Suppressor macrophage (primary cell): ENCODE measurements at places on chromosomes 6 and 20.

GRCh38 chr20:63973636-63974401 lies 4.1 kb upstream of the ZNF512B start:
- DNase-seq: peak; percentile 94

DNA sequence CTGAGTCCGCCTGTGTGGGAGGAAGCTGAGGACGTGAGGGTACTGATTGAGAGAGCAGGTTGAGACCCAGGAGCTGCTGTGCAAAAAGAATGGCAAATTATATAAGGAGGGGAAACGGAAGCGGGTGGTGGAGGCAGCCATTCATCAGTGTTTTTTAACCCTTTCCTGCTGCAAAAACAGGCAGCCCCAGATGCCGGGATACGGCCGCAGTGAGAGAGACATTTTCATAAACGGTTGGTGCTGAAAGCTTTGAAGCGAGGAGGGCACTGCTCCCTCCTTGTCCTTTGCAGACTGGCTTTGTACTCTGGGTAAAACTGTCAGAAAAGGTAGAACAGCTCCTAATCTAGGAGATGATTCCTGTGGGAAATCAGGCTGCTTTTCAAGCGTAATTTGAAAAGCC lies 56.4 kb downstream of the TTI1 start:
- DNase-seq: no peak

GRCh38 chr6:54390362-54390761 lies 82.1 kb downstream of the TINAG start:
- no peak for DNase-seq

- DNase-seq: no peak
Observed at GRCh38 chr6:75882734-75883133, 133.7 kb downstream of the MYO6 start.

- DNase-seq: no peak
Observed at GRCh38 chr6:40977085-40977484, 61.9 kb downstream of the UNC5CL start.

GRCh38 chr6:53062169-53062539 lies 3.0 kb upstream of the FBXO9 start:
- no peak for DNase-seq

- no peak for DNase-seq
Observed at GRCh38 chr6:124927806-124928205, 34.4 kb upstream of the RNF217 start.

GRCh38 chr6:16136621-16137450 lies 8.0 kb downstream of the MYLIP start:
- DNase-seq: peak; percentile 39

DNA sequence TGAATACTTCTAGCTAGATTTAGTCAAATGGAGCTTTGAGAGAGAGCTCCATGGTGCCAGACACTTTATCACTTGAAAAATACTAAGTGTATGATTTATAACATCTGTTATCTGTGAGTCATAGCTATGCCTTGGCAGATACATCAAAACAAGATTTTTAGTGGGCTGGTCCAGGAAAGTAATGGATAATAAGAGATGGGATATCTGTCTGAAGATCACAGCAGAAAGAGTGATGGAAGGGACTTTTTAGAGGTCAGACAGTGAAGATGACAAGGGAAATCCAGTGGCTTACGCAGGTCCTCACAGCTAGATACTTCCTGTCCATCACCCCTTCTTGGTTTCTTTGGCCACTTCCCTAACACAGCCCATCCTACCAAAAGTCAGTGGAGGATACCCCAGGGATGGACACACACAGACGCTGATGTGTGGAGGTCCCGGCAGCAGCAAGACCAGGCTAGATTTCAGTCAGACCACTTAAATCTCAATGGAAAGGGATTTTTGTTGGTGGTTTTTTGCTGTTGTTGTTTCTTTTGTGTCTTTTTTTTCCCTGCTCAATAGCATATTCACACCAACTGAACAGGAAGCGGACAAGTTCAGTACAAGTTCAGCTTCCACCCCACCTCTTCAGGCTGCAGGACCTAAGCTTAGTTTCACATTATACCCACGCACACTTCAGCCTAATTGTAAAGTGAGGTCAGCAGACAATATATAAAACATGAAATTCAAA lies 209.3 kb downstream of the ALDH8A1 start:
- no peak for DNase-seq

- no peak for DNase-seq
Observed at GRCh38 chr20:6152777-6153176, 29.9 kb upstream of the FERMT1 start.

DNA sequence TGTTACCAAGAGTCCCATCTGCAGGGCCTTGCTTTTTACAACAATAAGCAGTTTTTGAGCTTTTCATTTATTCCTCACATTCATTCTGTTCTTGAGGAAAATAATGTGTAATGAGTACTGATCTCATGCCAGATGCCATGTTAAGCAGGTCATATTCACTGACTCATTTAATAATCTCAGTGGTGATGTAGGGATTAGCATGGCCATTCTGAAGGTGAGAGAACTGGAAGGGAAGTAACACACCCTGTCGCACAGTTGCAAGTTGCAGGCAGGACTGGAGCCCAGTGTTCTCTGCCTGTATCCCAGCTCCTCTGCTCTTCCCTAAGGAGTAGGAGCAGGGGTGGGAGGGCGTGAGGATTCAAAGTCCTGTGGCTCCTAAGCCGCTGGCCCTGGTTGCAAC lies 5.6 kb downstream of the PCIF1 start:
- no peak for DNase-seq

DNA sequence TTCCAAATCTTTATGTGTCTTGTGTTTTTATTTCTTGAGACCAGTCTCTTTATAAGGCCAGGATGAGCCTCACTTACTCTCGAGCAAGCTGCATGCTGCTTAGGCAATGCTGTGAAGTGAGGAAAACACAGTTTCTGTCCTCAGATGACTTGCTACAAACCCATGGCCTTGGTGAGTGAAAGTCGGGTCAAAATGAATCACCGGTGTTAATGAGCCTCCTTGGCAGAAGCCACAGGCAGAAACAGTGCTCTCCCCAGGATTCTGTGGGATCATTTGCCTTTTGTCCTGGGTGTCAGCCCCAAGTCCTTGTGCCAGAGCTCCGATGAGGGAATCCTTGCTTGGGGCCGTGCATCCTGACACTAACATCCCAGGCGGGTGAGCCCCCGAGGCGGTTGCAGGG lies 482.5 kb downstream of the QKI start:
- DNase-seq: no peak

DNA sequence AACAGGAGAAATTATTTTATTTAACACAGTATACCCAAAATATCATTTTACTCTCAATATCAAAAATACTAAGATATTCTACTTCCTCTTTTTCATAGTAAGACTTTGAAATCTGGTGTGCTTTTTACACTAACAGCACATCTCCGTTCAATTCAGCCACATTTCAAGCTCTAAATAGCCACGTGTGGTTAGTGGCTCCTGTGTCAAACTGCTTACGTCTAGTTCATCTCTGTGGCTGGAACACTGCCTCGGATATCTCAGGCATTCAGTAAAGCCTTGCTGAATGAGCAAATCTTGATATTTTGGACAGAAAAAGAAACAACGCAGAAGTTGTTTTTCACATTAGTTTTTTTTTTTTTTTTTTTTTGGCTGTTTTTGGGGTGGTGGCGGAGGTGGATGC lies 136.1 kb downstream of the EYA4 start:
- DNase-seq: no peak

DNA sequence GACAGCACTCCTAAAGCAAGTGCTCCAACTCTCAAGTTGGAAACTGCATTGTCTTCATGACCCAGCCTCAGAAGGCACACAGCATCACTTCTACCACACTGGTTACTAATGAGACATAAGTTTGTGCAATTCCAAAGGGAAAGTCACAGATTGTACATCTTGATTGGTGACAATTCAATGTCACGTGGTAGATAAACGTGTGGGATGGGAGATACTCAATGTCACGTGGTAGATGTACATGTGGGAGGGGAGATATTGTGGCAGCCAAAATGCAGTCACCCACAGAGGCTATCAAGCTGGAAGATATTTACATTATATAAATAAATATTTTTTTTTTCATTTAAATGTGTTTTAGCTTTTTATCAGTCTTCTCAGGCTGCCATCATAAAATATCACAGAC lies 393.3 kb downstream of the KIF16B start:
- DNase-seq: no peak

- DNase-seq: no peak
Observed at GRCh38 chr6:143538374-143538773, 26.9 kb upstream of the FUCA2 start.

GRCh38 chr6:33433544-33434191 lies 13.8 kb downstream of the SYNGAP1 start:
- DNase-seq: no peak

- no peak for DNase-seq
Observed at GRCh38 chr6:148501178-148501590, 158.5 kb downstream of the SASH1 start.

DNA sequence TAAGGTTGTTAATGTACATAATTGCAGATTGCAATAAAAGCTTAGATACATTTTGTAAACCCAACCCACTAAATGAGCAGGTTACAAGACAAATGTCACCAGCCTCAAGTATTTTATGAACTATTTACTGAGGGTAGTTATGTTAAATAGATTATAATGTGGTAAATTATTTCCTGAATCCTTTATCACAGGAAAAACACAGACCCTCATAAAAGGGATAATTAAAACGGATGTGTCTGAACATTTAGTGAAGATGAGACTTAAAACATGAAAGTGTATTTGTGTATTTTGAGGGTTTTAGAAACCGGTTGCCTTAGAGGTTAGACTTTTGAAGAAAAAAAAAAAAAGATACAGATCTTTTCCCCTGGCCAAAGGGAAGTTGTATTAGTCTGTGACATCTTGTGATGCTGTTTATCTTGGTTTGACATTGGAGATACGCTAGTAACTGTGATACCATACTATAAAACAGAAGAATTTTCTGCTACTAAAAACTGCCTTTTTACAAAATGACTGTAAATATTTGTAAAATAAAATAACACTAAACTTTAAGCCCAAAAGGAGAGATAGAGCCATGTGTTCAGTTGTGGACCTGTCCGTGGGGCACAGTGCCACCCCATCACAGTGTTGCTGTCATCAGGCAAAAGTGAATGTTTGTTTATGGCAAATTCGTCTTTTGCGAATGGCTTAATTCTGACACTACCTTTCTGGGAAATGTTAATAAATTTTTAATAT lies 9.7 kb downstream of the DYNLT1 start:
- no peak for DNase-seq

DNA sequence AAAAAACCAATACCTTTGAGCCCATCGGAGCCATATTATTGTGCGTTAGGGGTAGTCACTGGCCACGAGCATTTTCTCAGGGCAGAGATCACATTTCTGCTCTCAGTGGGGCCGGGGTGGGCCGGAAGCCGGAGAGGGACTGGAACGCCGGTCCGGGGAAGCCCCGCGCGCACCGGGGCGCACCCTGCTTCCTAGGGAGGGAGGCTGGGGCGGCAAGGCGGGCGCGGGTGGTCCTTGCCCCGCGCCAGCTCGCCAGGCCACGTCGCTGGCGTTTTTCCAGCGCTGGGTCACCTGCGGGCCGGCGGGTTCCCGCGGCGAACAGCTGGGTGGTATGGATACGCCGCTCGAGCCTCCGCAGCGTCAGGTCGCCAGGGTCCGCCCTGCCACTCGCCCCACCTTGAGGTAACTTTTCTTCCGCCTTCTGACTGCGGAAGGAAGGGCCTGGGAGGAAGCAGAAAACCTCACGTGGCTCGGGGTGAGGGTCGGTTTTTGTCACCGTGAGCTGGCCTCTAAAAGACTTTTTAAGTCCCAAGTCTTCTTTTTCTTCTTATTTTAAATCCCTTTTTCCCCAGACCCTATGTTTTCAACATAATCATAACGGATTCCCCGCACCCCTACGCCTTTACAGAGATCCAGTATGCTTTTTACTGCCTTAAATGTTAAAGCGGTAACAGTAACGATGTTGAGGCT lies 2.7 kb upstream of the EEF1A1 start:
- peak; percentile 82 for DNase-seq

DNA sequence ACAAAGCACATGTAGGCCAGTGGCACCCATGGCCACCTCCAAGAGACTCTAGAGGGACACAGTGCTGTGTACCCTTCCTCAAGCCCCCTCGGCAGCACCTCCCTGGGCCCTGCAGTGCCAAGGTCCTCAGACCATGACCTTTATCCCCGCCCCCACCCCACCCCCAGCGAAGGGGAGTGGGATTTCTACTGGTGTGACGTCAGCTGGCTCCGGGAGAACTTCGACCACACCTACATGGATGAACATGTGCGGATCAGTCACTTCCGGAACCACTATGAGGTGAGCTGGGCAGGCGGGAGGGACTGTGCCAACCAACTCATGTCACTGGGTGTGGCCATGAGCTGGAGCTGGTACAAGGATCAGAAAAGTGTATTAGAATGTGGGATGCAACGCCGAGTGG lies 38.0 kb downstream of the TTLL9 start:
- DNase-seq: no peak

- no peak for DNase-seq
Observed at GRCh38 chr20:50877232-50877743, 53.9 kb downstream of the ADNP start.

GRCh38 chr6:80541181-80541580 lies 434.7 kb downstream of the BCKDHB start:
- no peak for DNase-seq

GRCh38 chr6:112841553-112842329 lies 494.6 kb downstream of the RFPL4B start:
- no peak for DNase-seq

GRCh38 chr6:140071601-140072062 lies 697.2 kb upstream of the CITED2 start:
- no peak for DNase-seq

- peak; percentile 37 for DNase-seq
Observed at GRCh38 chr6:56742122-56742791, 99.6 kb upstream of the DST start.

DNA sequence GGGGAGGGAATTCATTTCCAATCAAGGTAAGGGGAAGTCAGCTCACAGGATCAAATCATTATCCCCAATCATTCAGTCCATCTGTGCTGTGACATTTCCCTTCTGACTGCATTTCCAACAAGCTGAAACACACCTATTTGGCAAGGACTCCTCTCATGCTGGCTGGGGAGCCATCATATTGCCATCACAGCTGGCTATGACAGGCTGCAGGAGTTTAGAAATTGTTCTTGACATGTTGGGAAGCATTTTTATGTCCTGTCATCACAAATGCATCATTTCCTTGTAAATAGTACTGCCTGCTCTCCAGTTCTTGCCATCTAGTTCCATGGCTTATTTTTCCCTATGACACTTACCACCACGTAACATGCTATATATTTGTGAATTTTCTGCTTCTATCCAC lies 113.9 kb upstream of the TMEM170B start:
- no peak for DNase-seq

DNA sequence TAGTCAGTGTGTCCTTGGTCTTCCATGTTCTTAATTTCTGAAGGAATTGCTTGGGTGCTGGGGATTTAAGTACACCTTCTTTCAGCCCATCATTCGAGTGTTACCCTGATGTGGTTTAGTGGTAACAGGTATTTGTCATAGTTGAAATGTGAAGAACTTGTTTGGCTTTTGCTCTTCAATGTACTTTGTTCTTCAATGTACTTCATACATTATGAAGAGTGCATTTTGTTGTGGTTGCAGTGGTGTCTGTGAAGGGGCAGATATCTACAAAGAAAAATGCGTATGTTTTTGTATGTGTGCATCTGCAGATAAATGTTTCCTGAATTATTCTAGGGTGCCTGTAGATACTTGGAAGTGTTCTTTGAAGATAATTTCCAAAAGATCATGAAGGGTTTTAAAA lies 111.2 kb upstream of the SUPT3H start:
- DNase-seq: no peak

- DNase-seq: no peak
Observed at GRCh38 chr6:17486680-17487079, 93.3 kb downstream of the CAP2 start.
